ENCODE measurements at places on chromosomes 12 and 14. TPM values are rescaled to one million over a fixed set of nuclear protein-coding genes. Genes with fewer than 3 reads are reported as not detected.

KRT85 gene
- not detected for total RNA-seq

SLC22A17 gene
- total RNA-seq = 19.5 TPM

SALL2 gene
- 1.7 TPM for total RNA-seq

RNF212B gene
- total RNA-seq = not detected

LRRC10 gene
- total RNA-seq = not detected

SLC24A4 gene
- total RNA-seq = not detected

DYRK4 gene
- total RNA-seq = 85.3 TPM

SP1 gene
- 21.7 TPM for total RNA-seq
